ENCODE measurements at places on chromosomes 12 and 14.

DNA sequence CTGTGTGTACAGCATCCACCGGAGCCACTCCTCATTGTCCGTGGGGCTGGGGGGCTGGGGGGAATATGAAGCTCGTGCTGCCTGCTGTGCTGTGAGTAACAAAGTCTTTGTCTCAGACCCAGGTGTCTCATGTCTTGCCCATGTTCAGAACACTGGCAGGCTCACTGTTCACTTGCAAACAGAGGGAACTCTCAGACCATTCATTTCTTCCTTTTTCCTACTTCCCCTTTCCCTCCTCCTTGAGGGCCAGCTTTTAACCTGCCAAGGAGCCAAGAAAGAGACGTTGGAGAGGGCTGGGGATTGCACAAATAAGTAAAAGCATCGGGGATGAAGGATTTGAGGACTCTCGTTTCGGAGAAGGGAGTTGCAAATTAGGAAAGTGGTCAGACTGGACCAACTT lies 21.6 kb downstream of the GPR132 start:
- no peak for DNase-seq

- DNase-seq, result no peak
These were observed 27.1 kb downstream of the ALDH1L2 start for GRCh38 chr12:105057174-105057573.

- DNase-seq, result no peak
These were observed 60.2 kb downstream of the LRCOL1 start for GRCh38 chr12:132550014-132550802.

GRCh38 chr12:59111851-59112250 lies 191.5 kb upstream of the LRIG3 start:
- DNase-seq, result no peak

DNA sequence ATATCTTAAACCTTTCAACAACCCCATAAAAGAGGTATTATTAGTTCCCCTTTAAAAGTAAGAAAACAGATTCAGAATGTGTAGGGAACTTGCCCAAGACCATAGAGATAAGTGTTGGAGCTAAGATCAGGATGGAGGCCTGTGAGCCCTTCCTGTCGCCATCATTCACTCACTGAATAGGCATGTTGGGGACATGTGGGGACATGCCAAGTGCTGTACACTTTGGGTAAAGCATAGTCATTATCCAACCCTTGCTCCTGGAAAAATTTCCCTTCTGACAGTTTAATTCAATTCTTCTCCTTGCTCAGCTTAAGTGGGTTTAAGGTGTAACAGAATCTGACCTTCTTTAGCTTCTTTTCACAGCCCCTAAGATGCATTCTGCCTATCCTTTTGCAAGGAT lies 28.0 kb upstream of the C12orf42 start:
- DNase-seq, result no peak

DNA sequence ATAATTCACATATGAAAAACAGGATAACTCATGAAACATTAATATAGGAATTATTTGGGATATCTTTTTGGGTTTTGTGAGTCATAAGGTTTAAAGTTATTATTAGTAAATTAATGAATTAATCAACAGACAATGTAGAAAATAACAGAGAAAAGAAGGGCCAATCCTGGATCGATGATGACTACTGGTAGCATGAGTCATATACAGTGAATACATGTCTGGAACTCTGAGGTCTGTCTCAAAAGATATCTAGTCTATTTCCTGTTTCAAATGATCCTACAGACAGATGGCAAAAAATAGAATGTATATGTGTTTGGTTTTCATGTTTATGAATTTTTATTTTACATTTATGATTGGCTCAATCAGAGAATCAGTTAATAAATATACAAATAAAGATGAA lies 86.4 kb upstream of the RTL1 start:
- DNase-seq, result peak; percentile 29

GRCh38 chr14:22052795-22053194 lies 379.2 kb upstream of the OR4E1 start:
- DNase-seq, result no peak

- DNase-seq, result no peak
These were observed 28.4 kb upstream of the NEDD1 start for GRCh38 chr12:96878704-96879103.

DNA sequence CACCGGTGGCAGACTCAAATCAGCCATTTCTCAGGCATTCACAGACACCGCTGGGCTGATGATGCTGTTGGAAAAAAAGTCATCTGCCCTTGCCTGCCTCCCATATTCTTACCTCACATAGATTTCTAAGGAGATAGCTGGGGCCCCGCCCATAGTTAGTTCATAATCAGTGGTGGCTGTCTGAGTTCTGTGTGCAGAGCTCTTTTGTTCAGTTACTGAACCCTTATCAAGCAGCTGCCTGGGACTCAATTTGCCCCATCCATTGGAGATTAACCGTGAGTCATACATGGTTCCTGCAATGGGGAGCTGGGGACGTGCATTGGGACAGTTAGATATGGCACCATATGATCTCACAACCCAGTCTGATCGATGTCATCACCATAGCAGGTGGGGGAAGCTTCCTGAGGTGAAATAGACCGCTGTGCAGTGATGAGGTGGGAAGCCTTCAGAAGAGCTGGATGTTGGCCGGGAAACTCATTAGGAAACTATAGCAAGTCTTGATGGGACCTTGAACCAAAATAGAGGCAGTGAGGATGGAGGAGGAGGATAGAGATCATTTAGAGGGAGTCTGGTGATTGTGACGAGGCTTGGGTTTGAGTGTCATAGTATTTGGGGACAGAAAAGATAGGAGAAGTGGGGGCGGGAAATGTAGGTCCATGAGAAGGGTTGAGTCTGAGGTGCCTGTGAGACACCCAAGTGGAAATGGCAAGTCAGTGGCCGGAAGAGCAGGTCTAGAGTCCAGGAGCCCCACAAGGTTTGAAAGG lies 147.8 kb downstream of the GCH1 start:
- DNase-seq, result no peak

GRCh38 chr12:53082637-53083175 lies 3.5 kb upstream of the SPRYD3 start:
- no peak for DNase-seq

DNA sequence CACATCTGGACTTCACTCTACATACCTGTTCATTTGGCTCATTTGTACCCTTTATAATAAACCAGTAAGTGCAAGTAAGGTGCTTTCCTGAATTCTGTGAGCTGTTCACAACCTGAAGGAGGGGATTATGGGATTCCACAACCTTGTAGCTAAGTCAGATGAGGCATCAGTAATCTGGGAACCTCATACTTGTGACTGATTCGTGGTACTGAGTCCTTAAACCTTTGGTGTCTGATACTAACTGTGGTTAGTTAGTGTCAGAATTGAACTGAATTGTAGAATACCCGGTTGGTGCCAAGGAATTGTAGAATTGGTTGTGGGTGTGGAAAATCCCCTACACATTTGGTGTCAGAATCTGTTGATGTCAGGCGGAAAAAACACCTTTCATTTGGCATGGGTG lies 83.4 kb downstream of the TMX1 start:
- DNase-seq, result no peak

- no peak for DNase-seq
These were observed 170.1 kb upstream of the FKBP4 start for GRCh38 chr12:2624543-2625288.

GRCh38 chr14:95291859-95292542 lies 27.7 kb downstream of the CLMN start:
- no peak for DNase-seq

DNA sequence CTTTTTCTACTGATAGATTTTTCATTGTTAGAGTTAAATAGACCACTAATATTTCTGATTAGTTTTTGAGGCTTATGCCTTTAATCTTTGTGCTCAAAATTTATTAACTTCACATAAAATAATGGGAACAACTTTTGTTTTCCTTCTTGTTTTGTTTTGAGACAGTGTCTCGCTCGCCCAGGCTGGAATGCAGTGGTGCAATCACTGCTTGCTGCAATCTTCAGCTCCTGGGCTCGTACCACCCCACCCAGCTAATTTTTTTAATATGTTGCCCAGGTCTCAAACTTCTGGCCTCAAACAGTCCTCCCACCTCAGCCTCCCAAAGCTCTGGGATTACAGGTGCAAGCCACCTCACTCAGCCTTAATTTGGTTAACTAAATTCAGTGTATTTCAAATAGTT lies 16.8 kb downstream of the SCFD1 start:
- no peak for DNase-seq

DNA sequence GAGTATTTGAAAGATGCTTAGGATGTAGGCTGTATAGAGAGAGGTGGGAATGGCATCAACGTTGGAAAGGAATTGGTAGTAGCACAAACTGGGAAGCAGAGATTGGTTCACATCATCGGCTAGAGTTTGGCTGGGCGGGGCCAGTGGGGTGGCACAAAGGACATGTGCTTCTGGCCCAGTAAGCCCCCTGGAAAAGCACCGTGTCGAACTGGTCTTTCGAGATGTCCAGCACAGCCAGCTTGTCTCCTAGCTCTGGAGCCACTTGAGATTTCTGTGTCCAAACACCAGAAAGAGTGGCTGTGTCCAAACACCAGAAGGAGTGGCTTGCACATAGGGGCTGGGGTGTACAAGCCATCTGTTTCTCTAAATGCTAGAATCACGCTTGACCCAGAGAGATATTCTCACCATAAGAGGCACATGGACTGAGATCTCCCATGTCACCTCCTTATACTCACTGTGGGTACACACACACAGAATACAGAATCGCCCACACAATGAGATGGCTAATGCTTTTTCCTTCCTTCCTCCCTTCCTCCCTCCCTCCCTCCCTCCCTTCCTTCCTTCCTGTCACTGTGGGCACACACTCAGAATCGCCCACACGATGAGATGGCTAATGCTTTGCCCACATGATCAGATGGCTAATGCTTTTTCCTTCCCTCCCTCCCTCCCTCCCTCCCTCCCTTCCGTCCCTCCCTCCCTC lies 41.8 kb upstream of the KCNK13 start:
- no peak for DNase-seq

- no peak for DNase-seq
These were observed 94.2 kb downstream of the LLPH start for GRCh38 chr12:66036317-66036716.

GRCh38 chr14:24054646-24055045 lies 2.8 kb downstream of the CARMIL3 start:
- DNase-seq, result no peak

DNA sequence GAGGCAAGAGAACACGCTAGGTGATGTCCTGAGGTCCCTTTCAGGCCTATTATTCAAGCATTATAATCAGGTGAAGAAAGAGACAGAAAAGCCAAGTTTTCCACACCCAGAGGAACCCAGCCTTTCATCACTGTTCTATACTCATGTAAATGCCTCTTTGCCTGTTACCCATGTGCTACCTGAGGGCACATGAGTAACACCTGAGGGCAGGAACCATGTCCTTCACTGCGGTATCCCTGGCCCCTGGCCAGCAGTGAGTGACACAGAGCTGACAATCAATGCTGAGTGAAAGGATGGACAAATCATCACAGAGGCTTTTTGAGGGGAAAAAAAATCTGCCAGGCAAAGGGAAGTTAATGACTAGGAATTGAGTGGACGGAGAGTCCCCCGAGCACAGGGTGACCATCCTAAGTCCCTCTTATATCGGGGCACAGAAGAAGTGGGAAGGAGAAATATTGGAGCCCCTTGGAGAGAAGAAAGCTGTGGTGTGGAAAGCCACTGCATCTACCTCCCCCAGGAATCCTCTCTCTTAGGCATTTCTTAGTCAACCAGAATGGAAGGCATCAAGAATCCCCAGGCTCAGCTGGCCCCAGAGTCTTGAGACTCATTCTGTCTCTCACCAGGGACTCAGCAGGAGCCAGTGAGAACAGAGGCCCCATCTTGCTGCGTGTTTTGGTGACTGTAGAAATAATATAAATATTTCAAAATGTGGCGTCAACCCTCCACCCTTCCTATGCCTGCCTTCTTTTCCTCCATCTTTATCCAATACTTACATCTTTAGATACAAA lies 212.9 kb downstream of the DPF3 start:
- no peak for DNase-seq

GRCh38 chr14:34749408-34749807 lies 35.0 kb upstream of the CFL2 start:
- DNase-seq, result no peak

- no peak for DNase-seq
These were observed 280.5 kb downstream of the FBXL14 start for GRCh38 chr12:1313906-1314305.

- no peak for DNase-seq
These were observed 704.2 kb upstream of the TMEM132C start for GRCh38 chr12:127562816-127563215.

GRCh38 chr12:107308310-107308709 lies 215.0 kb upstream of the CRY1 start:
- DNase-seq, result no peak

- DNase-seq, result no peak
These were observed 13.2 kb downstream of the SPPL3 start for GRCh38 chr12:120890963-120891362.

DNA sequence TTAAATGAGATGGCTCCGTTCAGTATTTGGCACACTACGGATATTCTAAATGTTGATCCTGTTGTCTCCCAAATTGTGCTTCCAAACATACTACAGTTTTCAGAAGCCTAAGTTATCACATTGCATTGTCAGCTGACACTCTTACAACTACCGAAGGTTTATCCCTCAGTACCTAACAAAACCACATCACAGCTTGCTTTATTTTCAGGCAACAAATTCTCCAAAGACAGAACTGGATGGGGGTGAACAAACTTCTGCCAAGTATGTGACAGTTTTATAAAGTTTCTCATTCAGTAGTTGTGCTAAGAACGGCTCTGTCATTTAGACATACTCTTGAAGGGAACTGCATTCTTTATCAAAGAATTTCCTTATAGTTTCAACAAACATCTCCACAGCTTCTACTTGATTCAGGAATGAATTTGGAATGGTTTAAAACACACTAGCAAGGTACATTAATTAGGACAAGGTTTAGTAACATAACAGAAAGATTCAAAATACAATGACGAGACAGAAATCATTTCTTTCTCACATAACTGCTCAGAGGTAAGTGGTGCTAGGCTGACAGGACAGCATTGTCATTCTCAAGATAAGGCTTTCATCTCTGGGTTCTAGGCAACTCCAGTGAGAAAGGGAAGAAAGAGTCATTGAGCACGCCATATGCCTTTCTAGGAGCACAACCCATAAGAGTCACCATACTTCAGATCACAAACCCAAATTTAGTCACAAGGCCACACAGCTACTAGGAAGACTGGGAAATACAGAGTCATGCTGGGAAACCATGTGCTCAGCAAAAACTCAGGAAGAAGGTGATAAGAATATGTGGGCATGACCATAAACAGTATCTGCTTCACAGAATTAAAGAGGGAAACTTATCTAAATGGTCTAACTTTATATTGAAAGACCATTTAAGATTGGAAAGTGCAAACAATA lies 100.7 kb downstream of the DUSP6 start:
- no peak for DNase-seq

- no peak for DNase-seq
These were observed 36.2 kb downstream of the ANAPC7 start for GRCh38 chr12:110367181-110367864.

DNA sequence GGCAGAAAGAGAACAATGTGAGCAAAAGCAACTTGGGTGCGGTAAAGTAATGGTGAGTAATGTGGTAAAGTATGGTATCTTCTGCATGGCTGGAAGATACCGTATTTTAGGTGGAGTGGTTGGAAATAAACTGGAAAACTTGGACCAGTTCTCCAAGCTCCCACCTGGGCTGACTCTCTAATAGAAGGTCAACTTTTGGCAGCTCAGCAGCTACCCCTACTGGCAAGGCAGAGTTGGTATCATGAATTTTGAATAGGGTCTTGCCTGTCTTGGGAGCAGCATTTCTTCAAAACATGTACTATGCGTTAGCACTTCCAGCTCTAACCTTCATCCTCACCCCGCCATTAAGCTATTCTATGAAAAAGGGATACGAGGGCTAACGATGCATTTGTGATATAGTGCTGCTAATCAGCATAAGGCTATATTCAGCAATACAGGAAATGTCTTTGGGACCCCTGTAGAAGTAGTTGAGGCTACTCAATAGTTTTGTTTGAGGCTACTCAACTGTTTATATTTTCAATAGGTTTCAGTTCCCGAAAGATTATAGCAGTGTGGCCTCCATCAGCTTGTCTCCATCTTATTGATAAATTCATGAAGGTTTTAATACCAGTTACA lies 276.3 kb upstream of the FAR2 start:
- no peak for DNase-seq

Data from bone marrow (tissue), 2 donors.